ENCODE measurements at places on chromosomes 12 and 14.
A peak's percentile ranks its signal among the peaks of the same experiment; 100 is the strongest.

DNA sequence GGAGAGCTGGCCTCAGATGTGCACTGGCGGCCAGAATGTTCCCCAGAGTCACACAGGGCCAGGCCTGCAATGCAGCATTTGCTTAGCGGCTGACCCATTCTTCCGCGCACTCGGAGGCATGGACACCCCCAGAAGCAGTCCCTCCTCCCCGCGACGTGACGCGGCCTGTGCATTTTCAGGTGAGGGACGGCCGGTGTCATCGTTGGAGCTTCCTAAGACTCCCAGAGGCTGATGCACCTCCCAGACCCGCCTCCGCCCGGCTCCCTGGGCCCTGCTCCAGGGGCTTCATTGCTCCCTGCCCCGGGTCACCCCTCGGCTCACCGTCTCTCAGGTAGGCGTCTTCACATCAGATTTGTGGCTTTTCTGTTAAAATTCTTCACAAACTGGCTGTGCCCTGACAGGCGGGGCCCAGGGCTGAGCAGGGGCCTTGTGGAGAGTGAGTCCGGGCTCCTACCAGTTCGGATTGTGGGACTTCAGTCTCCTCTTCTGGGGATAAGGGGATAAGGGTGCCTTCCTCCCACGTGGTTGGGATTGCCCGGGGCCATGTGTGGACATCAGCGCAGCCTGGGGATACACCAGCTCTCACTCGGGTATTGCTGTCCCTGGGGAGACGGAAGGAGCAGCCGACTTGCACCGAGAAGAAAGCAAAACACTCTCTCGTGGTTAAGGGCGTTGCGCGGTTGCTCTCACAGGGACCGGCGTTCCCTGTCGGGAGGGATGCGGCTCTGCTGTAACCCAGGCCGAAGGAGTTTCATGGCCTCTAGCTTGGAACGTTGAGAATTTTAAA is 249.1 kb downstream of the ADGRD1 start:
- DNase-seq = no peak

- no peak for DNase-seq
These were observed 16.3 kb upstream of the BEGAIN start for GRCh38 chr14:100603341-100604120.

DNA sequence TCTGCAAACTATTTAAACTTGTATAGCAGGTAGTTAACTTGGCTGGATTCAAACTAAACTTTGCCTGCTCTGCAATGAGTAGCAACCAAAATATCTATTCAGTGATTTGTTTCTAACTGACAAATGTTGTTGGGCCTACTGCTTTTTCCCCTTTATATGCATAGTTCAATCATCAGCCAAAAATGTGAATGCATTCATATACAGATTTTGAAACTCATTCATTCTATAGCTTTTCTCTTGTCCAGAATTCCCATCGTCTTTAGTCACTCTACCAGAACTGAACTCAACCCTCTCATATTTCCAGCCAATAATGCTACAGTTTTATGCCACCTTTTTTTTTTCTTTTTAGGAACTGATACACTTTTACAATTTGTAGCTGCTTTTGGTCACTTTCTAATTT is 599.8 kb downstream of the RPL10L start:
- no peak for DNase-seq

DNA sequence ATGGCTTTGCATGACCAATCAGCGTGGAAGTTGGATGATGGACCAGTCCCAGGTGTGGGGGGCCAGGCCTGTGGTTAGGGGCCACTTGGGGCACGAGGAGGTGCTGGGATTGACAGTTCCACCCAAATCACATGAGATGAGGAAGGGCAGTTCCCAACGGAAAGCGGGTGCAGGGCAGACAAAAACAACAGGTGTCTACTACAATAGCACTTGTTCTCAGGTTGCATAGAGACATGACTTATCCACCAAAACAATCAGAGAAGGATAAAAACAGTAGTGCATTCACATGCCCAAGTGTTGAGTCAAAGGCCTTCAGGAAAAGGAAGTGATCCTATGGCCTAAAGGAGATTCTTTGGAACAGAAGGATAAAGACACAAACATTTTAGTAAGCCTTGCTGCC is 14.6 kb upstream of the EIF2B2 start:
- DNase-seq = no peak

- DNase-seq = no peak
These were observed 363.0 kb upstream of the FKBP4 start for GRCh38 chr12:2431810-2432209.

DNA sequence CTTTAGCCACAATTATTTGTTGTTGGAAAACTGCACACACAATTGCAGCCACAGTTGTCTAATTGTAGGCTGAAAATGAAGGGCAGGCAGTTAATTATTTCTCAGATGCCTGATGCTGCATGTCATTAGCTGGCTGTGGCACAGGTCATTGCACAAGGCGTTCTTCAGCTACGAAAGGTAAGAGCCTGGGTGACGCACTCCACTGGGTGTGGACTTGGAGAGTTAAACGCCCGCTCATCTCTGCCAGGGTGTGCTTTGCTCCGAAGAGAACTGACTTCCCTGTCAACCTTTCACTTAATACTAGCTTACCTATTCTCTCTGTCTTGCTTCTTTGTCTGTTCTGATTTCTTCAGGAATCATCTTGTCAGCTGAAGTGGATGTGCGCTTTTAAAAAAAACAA is 91.4 kb upstream of the CPM start:
- no peak for DNase-seq

GRCh38 chr14:68460541-68460940 is 332.3 kb downstream of the ZFP36L1 start:
- DNase-seq = no peak

- DNase-seq = no peak
These were observed 106.9 kb downstream of the STXBP6 start for GRCh38 chr14:24943024-24943423.

- no peak for DNase-seq
These were observed 84.3 kb downstream of the TNFAIP2 start for GRCh38 chr14:103207388-103208072.

GRCh38 chr14:88975043-88975830 is 150.8 kb downstream of the TTC8 start:
- no peak for DNase-seq

- DNase-seq = no peak
These were observed 28.2 kb upstream of the RNASE1 start for GRCh38 chr14:20830831-20831230.

DNA sequence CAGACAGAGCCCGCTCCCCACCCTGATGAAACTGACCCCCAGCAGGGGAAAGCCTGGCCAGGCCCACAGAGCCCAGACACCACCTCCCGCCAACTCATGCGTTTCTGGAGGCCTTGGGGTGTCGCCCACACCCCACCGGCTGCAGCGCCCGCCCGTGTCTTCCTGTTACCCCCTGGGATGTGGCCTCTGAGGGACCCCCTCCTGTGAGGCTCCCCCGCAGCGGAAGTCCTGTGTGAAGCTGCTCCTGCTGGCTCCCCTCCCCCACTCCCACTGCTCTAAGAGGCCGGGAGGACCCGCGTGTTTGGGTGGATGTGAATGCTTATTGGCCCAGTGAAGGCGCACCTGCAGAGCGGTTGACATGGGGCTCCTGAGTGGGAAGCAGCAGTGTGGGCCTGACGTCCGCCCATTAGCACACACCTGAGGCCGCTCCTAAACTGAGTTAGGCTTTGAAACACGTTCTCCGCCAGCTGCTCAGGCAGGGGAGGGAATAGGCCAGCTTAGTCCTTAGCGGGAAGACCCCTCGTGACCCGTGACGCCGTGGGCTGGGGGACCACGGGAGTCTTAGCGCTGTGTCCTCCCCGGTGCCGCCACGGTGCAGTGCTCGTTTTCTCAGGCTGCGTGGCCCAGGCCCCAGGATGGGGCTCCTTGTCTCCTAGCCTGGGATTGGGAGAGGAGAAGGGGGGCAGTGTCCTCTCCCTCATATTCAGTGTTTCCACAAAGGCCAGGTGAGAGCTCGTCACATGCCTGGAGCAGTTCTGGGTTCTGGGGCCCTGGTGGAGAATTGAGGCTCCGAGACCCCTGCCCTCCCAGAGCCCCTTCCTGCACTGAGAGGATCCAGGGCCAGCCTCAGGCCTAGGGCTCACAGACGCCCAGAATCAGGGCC is 323.4 kb upstream of the SFSWAP start:
- DNase-seq = no peak

DNA sequence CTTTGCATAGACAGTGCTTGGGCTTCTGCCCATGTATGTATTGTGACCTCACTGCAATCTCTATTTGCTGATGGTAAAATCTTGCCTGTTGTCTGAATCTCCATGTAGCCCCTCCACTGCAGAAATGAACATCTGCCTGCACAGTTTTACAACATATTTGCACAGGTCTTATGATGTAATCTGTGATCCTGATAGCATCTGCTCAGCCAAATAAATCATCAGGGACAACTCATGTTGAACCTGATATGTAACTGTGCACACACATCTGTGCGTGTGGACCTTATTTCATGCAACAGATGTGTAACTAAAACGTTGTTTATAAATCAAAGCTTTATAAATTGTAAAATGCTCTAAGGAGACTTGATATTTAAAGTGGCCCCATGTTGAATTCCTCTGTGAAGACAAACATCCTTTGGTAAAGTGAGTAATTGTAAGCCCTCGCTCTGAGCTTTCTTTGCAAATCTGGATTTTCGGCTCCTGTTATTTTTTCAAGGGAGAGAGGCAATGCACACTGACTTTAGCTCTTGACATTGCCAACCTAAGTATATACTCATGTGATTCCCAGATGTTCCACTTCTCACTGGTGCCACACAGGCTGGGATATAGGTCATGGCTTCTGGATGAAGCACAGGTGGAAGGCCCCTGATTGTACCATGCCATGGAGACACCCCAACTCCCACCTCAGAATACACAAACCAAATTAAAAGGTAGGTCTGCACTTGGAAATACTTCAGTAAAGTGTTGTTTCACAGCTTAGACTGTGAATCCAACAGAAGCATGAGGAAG is 371.3 kb downstream of the GRIN2B start:
- no peak for DNase-seq

DNA sequence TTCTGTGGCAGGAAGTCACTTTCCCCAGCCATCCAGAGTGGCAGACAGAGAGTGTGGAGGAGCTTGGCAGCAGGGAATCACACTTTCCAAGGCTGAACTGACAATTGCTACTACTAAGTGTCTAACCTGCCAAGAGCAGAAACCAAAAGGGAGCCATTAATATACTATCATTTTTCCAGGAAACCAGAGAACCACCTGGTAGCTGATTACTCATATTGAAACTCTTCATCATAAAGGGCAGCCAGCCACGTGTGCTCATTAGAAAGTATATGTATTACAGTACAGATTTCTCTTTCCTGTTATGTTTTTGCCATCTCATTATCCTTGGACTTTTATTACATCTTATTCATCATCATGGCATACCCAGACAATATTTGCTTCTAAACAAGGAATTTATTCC is 374.9 kb downstream of the GXYLT1 start:
- no peak for DNase-seq

DNA sequence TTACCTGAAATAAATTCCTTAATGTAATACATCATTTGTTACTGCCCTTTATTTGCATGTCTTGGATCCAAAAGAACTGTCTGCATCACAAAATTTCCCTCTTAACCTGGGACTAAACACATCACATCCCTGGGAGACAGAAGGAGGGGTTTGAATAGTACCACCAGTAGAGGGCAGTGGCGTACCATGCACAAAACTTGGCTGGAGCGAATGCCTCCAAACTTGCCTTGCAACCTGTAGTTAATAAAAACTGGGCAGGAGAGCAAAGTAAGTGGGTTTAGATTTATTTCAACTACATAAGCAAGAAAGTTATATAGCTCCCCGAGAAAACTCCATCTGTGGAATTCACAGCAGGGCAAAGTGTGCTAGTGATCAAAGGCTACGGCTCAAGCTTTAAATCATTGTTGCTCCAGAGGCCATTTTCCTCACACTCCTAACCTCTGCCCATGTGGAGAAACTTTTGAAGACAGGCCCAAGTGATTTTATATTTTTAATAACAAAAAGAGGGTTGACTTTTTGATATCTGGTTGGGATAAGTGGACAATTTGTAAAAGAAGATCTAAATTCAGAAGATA is 1176.7 kb upstream of the SEL1L start:
- no peak for DNase-seq

DNA sequence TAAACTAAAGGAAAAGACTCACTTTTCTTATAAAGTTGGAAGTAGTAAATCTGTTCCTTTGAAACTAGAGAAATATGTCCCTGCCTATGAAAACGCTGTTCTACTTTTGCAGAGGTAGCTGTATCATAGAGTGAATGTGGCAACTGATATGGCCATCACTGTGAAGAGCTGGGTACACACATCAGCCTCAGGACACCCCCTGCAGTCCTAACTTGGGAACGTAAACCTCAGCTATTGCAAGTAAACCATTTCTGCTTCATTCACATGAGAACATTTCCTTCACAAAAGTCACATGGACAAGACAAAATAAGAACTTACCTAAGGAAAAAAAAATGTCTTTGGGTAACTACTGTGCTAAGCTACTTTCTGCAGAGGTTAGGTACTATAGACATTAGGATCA is 233.3 kb upstream of the PPFIA2 start:
- peak; percentile 2 for DNase-seq

DNA sequence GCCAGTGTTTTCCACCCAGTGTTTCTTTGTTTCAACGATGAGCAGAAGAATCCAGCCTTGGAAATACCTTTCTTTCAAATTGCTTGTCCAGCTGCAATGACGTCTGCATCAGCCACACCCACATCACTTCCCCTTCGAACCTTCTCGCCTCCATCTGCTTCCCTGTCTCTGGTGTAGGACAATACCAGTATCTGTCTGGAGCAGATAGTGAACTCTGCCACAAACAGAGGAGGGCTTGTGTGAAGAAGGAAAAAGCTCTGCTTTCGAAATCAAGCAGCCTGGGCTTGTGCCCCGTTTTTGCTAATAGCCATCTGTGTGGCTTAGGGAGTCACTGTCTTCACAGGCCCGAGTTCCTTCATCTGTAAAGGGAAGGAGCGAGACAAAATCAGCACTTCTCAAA is 415.4 kb downstream of the ZFP36L1 start:
- no peak for DNase-seq

GRCh38 chr12:26629864-26630263 is 203.1 kb downstream of the ITPR2 start:
- no peak for DNase-seq

DNA sequence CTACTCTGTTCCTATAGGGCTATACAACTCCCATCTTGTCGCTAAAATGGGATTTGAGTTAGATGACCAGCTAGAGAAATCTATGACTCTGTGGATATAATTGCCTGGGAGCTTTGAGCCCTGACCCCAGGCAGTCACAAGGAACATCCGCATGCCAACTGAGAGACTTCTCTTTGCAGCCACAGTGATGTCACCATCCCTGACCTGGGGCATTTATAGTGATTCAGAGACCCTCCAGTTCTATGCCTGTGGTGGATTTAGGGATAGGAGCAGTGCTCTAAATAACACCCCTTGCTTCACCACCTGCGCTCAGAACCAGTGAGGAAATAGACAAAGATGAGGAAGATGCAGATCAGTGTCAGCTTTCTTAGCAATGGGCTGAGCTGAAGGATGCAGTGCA is 86.2 kb downstream of the RIN3 start:
- DNase-seq = no peak

GRCh38 chr12:102903337-102904007 is 13.6 kb downstream of the PAH start:
- no peak for DNase-seq
